ENCODE measurements at places on chromosomes 13 and 19. TPM values are rescaled to one million over a fixed set of nuclear protein-coding genes. Genes with fewer than 3 reads are reported as not detected.
A peak's percentile ranks its signal among the peaks of the same experiment; 100 is the strongest.

C3 gene
- total RNA-seq: 2.0 TPM

PDX1 gene
- not detected for total RNA-seq

- H3K4me3 ChIP-seq: no peak overlapping the region
- no peak overlapping the region for H3K27ac ChIP-seq
Measured at GRCh38 chr19:18865106-18865972, 30.6 kb downstream of the CERS1 start.

GRCh38 chr13:66553391-66553790 lies 676.7 kb downstream of the PCDH9 start:
- no peak for DNase-seq
- no peak overlapping the region for H3K27ac ChIP-seq
- no peaks in the 10 kb centered on the region for H3K27me3 ChIP-seq
- no peaks in the 10 kb centered on the region for H3K36me3 ChIP-seq
- no peaks in the 10 kb centered on the region for H3K4me1 ChIP-seq
- no peak overlapping the region for H3K4me3 ChIP-seq

DNA sequence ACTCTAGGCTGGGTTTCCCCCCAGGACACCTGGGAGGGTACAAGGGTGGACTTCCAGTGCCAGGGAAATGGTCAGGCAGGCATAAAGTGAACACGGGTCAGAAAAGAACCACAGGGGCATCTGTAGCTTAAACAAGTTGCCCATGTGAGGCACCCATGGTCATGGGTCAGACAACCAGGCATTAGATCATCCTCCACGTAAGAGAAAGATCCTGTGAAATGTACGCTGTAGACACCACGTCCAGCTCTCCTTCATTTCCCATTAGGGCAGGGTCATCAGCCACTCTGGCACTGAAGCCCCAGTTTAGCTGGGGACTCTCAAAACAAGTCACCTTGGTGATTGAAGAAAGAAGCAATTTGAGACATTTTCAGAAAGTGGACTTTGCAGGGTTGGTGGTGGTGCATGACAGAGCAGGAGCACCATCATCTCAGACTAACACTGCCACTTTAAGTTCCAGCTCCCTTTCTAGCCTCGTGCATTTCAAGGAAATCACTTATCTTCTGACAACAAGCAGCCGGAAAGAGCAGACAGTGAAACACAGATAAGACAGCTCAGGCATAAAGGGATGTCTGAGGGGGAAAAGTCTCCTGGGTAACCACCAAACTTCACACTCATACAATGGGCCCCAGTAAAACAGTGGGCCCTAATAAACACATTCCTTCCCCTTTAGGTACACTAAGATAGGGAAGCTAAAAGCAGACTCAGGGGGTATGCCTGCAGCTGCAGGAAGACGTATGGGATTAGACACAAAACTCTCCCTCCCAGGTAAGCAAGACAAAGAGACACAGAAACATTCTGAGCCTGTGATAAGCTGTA lies 16.1 kb upstream of the SIGLEC6 start:
- peak overlapping the region; percentile 64 for H3K27ac ChIP-seq
- peaks cover 84% of the 10 kb centered on the region for H3K4me1 ChIP-seq
- no peaks in the 10 kb centered on the region for H3K36me3 ChIP-seq
- no peak for DNase-seq

GRCh38 chr19:49442354-49442753 lies 1.0 kb upstream of the SLC17A7 start:
- no peak for DNase-seq
- H3K36me3 ChIP-seq: no peaks in the 10 kb centered on the region
- no peak overlapping the region for H3K4me3 ChIP-seq
- no peak overlapping the region for H3K27ac ChIP-seq
- H3K27me3 ChIP-seq: peaks cover 2% of the 10 kb centered on the region
- peaks cover 18% of the 10 kb centered on the region for H3K4me1 ChIP-seq

GRCh38 chr13:51125495-51126226 lies 14.6 kb upstream of the C13orf42 start:
- H3K27ac ChIP-seq: no peak overlapping the region
- DNase-seq: peak; percentile 71
- H3K36me3 ChIP-seq: no peaks in the 10 kb centered on the region

GRCh38 chr19:2323707-2324106 lies 4.7 kb downstream of the LSM7 start:
- DNase-seq: no peak
- no peaks in the 10 kb centered on the region for H3K27me3 ChIP-seq
- H3K4me1 ChIP-seq: peaks cover 61% of the 10 kb centered on the region
- H3K4me3 ChIP-seq: no peak overlapping the region

DNA sequence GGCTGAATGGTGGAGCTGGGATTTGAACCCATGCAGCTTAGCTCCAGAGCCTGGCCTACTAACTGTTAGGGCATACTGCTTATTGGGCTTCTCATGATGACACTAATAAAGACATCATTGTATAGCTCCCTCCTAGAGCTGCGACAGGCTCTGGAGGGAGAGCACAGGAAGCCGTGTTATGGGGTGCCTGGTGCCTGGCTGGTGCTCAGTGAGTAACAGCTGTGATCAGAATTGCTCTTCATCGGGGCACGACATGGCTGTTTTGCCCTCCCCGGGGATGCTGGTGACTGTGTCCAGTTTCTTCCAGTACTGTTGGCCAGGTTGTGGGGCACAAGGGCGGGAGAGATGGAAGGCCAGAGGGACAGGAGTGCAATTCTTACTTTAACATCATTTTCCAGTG lies 5.1 kb downstream of the LYPD5 start:
- peaks cover 11% of the 10 kb centered on the region for H3K4me1 ChIP-seq
- no peak overlapping the region for H3K27ac ChIP-seq
- H3K27me3 ChIP-seq: peaks cover 56% of the 10 kb centered on the region
- no peaks in the 10 kb centered on the region for H3K36me3 ChIP-seq

DNA sequence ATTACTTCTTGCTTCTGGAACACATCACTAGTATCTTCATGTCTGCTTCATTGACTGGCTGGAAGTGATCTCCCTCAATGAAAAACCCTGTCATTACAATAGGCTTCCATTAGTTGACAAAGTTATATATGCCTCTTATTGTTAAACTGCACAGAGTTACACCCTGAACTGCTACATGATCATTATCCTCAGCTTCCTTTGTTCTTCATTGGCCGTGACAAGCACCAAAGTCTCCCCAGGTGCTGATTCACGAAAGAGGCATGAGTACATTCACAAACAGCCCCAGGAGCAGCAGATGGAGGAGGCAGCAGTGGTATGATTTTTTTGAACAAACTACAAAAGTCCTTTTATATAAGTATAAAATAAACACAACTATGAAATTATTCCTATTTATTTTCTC lies 51.4 kb downstream of the VWA8 start:
- H3K4me3 ChIP-seq: no peak overlapping the region
- no peak for DNase-seq
- no peaks in the 10 kb centered on the region for H3K4me1 ChIP-seq
- no peaks in the 10 kb centered on the region for H3K36me3 ChIP-seq

DNA sequence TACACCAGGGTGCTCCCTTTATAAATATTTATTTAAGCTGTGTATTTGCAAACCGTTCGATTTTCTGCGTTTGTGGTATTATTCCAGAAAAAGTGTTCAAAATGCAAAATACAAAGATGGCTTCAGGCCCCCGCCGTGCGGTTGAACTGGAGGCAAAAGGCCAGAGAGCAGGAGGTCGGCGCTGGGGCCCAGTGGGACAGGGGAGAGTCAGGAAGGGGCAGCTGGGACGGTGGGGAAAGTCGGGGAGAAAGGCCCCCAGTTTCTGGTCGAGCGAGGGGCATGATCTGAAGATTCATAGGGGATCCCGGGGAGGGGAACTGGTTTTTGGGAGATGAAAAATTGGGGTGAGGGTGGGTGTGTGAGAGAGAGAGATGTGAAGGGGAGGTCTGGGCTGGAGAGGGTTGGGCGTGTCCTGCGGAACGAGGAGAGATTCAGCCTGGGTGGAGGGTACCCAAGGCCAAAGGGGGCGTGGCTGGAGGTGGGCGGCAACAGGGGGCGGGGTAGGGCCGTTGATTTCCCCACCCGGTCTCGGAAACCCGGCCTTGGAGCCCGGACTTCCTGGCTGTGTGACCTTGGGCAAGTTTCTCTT lies 678 bp downstream of the ISOC2 start:
- H3K4me1 ChIP-seq: peaks cover 14% of the 10 kb centered on the region
- no peaks in the 10 kb centered on the region for H3K27me3 ChIP-seq
- no peaks in the 10 kb centered on the region for H3K36me3 ChIP-seq
- peak overlapping the region; percentile 73 for H3K27ac ChIP-seq

- DNase-seq: peak; percentile 78
- no peaks in the 10 kb centered on the region for H3K27me3 ChIP-seq
- peaks cover 20% of the 10 kb centered on the region for H3K36me3 ChIP-seq
- H3K27ac ChIP-seq: peak overlapping the region; percentile 18
- H3K4me3 ChIP-seq: no peak overlapping the region
Measured at GRCh38 chr19:38095411-38096308, 128.4 kb downstream of the DPF1 start.

DNA sequence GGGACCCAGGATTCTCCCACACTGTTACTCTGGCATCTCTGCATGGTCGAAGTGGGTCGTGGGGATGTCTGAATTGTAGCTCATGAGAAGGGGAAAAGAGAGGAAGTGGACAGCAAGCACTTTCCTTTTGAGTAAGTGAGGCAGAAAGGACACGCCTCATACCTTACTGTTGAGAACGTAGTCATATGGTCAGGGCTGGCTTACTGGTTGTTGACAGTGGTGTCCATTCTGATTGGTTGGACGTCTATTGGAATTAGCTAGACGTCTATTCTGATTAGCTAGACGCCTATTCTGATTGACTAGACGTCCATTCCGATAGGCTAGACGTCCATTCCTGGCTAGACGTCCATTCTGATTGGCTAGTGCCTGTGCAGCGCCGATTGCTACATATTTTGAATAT lies 12.4 kb downstream of the GRIN2D start:
- peaks cover 4% of the 10 kb centered on the region for H3K27me3 ChIP-seq
- peaks cover 4% of the 10 kb centered on the region for H3K4me1 ChIP-seq
- DNase-seq: no peak
- H3K4me3 ChIP-seq: no peak overlapping the region

DNA sequence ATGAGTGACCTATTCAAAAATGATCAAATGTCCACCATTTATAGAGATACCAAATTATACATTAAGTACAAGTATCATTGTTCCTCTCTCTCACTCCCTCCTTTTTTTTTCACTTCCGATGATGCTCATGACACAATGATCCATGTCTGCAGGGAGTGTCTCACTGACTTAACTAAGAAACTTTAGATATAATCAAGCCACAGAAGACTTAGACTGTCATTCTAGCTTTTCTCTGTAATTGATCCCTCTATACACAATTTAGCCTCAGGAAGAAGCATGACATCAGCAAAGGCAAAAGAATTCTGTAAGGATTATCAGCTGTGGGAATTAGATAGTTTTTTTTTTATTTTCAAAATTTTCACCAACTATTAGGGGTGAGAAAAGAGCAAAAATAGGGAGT lies 734.9 kb upstream of the PCDH9 start:
- no peaks in the 10 kb centered on the region for H3K4me1 ChIP-seq
- no peak overlapping the region for H3K27ac ChIP-seq
- no peak overlapping the region for H3K4me3 ChIP-seq
- no peaks in the 10 kb centered on the region for H3K27me3 ChIP-seq
- no peak for DNase-seq

- H3K36me3 ChIP-seq: peaks cover 7% of the 10 kb centered on the region
- peak; percentile 37 for DNase-seq
- H3K27me3 ChIP-seq: no peaks in the 10 kb centered on the region
- no peaks in the 10 kb centered on the region for H3K4me1 ChIP-seq
- no peak overlapping the region for H3K27ac ChIP-seq
- H3K4me3 ChIP-seq: no peak overlapping the region
Measured at GRCh38 chr13:72808917-72809500, 27.1 kb downstream of the PIBF1 start.

- no peaks in the 10 kb centered on the region for H3K4me1 ChIP-seq
- no peak overlapping the region for H3K27ac ChIP-seq
- no peaks in the 10 kb centered on the region for H3K36me3 ChIP-seq
- H3K27me3 ChIP-seq: no peaks in the 10 kb centered on the region
- DNase-seq: no peak
Measured at GRCh38 chr13:45895881-45896280, 44.3 kb upstream of the SIAH3 start.

DNA sequence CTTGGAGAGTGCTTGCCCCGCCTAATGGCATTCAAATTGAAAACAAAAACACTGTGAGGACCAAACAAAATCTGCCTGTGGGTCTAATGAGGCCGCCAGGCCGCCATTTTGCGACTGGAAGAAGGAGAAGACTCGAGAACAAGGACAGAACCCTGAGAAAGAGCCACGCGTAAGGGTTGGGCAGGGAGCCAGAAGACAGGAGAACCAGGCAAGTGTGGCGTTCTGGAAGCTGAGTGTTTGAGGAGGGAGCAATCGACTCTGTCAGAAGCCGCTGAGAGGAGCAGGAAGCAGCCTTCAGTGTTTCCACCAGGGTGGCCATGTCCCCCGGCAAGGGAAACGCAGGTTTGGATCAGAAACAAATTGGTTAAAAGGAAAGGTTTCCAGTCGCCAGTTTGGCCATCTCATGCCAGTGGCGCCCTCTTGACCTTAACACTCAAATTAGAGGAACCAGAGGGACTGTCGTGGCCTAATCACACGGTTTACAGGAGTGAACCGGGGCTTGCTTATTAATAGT lies 10.2 kb upstream of the PTOV1 start:
- H3K4me3 ChIP-seq: no peak overlapping the region
- no peak overlapping the region for H3K27ac ChIP-seq
- DNase-seq: no peak
- peaks cover 33% of the 10 kb centered on the region for H3K4me1 ChIP-seq

DNA sequence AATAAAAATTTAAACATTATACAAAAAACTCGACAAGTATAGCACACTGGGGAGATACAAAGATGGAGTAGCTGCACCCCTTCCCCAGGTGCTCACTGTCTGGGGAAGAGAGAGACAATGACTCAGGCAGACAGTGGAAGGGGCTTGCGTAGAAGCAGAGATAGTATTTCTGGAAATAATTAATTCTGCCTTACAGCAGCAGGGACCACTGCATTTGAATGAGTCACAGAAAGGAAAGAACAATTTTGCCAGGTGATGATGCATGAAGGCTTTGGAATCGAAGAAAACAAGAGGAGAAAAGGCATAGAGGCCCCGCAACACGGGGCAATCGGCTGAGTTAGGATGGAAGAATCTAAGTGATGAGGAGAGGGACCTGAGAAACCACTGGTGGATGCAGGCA lies 447.4 kb downstream of the EFNB2 start:
- H3K4me1 ChIP-seq: no peaks in the 10 kb centered on the region
- H3K4me3 ChIP-seq: no peak overlapping the region
- no peaks in the 10 kb centered on the region for H3K27me3 ChIP-seq
- no peaks in the 10 kb centered on the region for H3K36me3 ChIP-seq

DNA sequence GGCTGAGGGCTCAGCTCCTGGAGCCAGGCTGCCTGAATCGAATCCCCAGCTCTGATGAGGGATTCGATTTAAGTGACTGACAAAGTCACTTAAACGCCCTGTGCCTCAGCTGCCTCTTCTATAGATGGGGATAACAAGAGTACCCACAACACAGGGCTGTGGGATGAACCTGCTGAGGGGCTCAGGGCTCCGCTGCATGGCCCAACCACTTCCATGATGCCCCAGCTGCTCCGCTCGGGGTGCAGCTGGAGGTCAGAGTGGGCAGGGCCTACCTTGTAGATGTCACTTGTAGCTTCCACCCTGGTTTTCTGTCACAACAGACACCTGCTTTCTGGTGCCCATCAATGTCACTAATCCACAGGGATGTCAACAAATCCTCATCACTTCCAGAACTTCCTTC lies 39.2 kb downstream of the STK24 start:
- no peak for DNase-seq
- no peaks in the 10 kb centered on the region for H3K27me3 ChIP-seq
- H3K4me1 ChIP-seq: peaks cover 39% of the 10 kb centered on the region
- no peak overlapping the region for H3K27ac ChIP-seq
